Tibial artery (tissue), 4 donors: ENCODE measurements at places on chromosomes 3 and 15.

GRCh38 chr3:79297245-79297960 is 470.4 kb downstream of the ROBO1 start:
- DNase-seq, result no peak

DNA sequence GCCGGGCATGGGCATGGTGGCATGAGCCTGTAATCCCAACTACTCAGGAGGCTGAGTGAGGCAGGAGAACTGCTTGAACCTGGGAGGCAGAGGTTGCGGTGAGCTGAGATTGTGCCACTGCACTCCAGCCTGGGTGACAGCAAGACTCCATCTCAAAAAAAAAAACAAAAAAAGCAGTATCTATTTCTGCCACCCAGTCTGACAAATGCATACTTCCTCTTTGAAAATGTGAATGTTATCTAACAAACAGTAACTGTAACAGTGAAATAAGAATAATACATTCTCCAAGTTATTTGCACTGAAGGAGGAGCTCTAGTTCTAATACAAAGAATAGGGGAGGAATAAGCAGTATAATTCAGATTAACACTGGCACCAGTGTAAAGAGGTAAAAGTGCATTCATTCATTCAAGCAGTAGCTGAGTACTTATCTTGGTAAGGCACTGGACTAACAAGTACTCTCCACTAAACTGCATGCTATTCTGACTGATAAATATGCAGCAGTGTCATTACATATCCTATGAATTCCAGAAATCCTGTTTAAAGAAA is 12.9 kb downstream of the VPS13C start:
- DNase-seq, result no peak

GRCh38 chr15:69722924-69723323 is 270.3 kb downstream of the RPLP1 start:
- DNase-seq, result no peak

- DNase-seq, result peak; percentile 97
Observed at GRCh38 chr15:70474471-70475406, 288.6 kb downstream of the UACA start.

DNA sequence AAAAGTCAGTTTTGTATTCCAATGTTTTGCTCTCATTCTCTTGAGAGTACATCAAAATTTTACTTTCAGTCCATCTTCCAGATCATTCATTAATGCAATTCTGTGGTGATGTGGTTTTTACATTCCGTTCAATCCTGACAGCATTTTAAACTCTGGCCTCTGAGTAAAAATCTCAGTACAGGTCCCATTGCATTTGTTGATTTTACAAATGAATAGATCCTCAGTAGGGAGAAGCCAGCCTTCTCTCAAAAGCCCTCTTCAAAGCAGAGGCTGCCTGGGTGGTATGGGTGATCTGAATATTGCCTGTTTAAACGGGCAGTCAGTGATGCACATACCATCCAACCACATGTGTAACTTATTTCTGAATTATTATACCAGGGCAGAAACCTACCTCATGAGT is 72.5 kb upstream of the TSC22D2 start:
- DNase-seq, result no peak

GRCh38 chr3:45938864-45939263 is 4.4 kb upstream of the CXCR6 start:
- peak; percentile 87 for DNase-seq
